ENCODE measurements at places on chromosomes 3 and 15.
A peak's percentile ranks its signal among the peaks of the same experiment; 100 is the strongest.

DNA sequence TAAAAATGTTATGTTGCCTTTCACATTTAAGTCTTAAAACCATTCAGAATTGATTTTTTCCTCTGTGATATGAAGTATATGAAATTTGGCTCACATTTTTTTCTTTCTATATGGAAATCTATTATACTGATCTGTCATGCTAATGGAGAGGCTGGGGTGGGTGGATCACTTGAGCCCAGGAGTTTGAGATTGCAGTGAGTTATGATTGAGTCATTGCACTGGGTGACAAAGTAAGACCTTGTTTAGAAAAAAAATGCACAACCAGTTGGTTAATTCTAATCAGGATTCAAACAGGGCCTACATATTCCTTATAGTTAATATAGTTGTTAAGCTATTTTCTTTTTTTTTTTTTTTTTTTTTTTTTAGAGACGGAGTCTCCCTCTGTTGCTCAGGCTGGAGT is 230.5 kb downstream of the MFSD1 start:
- DNase-seq: no peak

DNA sequence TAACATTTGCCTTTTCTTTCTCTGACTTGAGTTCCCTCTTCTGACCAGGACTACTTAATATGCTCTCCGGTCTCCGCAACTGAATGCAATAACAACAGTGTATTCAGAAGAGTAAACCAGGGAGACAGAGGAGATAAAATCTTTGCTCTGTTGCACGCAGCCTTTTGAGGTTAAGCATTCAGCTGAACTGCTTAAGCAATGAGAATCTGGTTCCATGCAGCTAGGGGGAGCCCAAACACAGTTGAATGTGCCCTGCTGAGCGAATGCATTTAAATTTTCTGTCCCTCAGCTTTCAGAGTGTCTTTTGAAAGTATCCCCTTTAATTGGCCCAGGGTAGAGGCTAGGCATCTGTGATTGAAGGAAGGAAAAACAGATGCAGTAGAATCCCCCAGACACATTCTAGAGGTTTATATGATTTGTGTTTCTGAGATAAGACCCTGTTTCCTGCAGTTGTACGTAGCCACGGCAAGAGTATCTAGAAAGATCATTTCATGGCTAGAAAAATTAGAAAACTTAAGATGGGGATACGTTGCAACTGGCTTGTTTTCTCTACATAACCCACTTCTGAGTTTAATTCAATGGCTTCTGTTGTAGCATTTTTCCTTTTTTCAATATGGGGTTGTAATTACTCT is 309.6 kb downstream of the TUSC7 start:
- peak; percentile 19 for DNase-seq

DNA sequence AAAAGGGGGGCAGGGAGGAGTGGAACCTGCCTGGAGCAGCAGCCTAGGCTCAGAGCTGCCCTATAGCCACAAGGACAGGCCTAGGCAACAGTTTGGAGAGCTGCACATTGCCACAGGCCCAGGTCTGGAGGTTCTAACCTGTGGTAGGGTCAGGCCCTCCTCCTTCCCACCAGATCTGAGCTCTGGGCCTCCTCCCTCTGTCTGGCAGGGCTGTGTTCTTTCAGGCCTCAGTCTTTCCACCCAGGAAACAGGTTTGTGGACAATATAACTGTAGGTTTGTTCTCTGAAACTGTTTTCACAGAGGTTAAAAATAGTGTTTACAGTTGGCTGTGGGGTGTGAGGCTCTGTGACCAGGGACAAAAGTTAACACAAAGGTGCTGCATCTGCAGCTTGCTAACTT is 9.0 kb upstream of the CAMKV start:
- no peak for DNase-seq

- DNase-seq: no peak
These were observed 61.6 kb downstream of the RAB7A start for GRCh38 chr3:128787256-128788253.

DNA sequence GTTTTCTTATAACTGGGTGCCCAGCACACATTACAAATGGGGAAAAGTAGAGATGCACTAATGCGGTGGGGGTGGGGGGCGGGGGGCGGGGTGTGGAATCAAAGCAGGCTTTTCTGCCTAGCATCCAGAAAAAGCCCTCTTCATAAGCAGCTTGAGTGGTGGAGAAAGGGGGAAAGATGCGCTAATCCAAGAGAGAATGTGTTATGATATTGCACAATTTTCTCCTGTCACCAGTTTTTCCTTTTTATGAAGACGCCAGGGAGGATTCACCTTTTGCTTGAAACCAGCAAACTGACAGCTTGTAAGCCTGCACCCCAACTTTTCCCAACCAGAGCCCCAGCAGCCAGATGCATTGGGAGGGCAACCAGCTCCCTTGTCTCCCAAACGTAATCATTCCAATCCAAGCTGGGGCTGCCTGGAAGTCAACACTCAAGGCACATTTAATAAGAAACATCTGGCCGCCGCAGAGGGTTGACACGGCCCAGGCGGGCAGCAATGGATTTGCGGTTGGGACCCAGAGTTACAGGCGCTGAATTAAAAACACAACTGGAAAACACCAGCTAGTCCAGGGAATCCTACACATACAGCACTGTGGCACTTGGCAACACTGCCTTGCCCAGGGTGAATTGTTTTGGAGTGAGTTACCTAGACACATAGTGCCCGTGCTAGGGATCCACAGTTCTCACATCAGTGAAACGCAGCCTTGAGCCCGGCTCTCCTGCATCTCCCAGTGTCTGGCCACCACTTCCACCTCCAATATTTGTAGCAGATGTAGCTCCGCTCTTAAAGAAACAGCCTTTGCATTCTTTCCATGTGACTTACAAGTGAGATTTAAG is 218.5 kb upstream of the PRICKLE2 start:
- DNase-seq: no peak

- no peak for DNase-seq
These were observed 3.7 kb downstream of the C15orf62 start for GRCh38 chr15:40773496-40773895.

Measured in NCI-H2171 (cell line).